ENCODE measurements at places on chromosomes 7 and 10.

DNA sequence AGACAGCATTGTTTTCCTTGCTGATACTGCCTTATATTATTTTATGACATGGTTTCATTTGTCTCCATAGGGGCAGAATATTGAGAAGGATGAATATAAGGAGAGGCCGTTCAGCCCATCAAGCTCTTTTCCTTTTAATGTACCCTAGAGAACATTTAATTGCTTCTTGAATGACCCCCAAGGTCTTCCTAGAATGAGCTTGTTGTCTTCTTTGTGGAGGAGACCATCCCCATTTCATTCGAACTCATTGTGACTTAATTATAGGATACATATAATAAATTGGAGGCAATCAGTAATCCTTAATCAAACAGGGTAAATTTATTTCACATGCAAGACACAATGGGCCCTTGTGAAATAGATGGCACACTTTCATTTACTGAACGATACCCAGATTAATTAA lies 231.3 kb downstream of the MDFIC start:
- DNase-seq, result no peak

DNA sequence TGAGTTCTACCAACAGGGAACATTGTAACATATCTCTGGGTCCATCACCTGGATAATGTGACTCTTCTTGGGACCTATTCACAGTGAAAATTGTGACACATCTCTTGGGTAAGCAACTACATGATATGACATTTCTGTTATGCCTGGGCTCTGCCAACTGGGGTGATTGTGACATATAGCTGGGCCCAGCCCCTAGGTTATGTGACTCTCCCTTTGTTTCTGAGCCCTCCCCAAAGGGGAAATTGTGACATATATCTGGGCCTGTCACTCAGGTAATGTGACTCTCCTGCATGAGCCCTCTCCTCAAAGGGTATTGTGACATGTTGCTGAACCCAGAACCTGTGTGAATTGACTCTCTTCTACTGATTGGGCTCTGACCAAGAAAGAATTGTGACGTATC lies 22.4 kb upstream of the ZNF107 start:
- DNase-seq, result no peak

GRCh38 chr10:18368682-18369081 lies 228.5 kb downstream of the CACNB2 start:
- no peak for DNase-seq

DNA sequence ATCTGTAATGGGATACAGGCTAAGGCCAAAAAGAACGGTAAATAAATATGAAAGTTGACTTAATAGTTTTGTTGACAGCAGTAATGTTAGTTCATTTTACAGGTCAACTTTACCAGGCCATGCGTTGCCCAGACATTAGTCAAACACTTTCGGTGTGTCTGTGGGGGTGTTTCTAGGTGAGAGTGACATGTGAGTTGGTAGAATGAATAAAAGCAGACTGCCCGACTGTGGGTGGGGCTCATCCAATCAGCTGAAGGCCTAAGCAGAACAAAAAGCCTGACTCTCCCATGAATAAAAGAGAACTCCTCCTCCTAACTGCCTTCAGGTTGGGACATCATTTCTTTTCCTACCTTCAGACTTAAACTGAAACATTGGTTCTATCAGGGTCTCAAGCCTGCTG lies 132.3 kb downstream of the MTPAP start:
- DNase-seq, result no peak

- no peak for DNase-seq
Observed at GRCh38 chr10:10798102-10798863, 219.4 kb upstream of the CELF2 start.

DNA sequence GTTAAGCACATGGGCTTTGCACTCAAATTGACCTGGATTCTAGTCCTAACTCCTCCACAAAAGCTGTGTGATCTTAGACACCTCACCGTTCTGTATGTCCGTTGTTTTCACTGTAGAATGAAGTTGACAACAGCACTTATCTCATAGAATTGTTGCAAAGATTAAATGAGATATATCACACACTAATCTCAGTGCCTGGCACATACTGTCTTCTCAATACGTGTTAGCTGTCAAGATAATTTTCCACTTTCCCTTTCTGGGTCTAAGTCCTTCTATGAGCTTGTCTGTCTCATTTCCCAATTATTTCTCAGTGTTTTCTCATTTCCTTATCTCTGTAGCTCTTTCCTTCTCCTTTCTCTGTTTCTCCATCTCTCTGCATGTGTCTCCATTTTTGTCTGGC lies 296.6 kb downstream of the KCNMA1 start:
- no peak for DNase-seq

GRCh38 chr10:86288695-86289576 lies 77.7 kb downstream of the GRID1 start:
- DNase-seq, result no peak

DNA sequence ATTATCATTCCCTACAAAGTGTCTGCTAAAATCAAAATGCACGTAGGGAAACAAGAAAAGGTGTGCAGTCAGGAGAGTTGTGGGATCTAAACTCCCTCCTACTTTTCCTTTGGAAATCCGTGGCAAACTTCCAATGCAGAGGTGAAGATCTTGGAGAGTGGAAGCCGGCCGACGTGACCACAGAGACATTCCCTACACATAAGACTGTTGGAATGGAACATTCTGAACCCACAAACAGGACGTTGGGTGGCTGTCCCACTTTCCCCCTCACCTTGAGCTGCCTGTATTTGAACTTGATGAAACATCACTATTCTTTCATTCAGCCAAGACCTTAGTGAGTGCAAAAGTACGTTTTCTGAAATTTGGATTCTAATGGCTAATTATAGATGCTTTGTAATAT lies 65.9 kb downstream of the PRKCQ start:
- no peak for DNase-seq

Measured in CD4-positive, alpha-beta T cell treated with Interleukin-6 for 4 hours (primary cell).